ENCODE measurements at places on chromosomes 4 and X. TPM values are rescaled to one million over a fixed set of nuclear protein-coding genes. Genes with fewer than 3 reads are reported as not detected.

Gene NPY1R
- 2.0 TPM for total RNA-seq

Gene GAGE12E
- total RNA-seq = not detected

Gene ATP1B4
- not detected for total RNA-seq

Gene MAGEA2
- total RNA-seq = 15.8 TPM

Gene ZMYM3
- 16.9 TPM for total RNA-seq

Data from H4 (cell line).